Ascending aorta (tissue), 2 donors: ENCODE measurements at places on chromosomes 6 and 20.
A peak's percentile ranks its signal among the peaks of the same experiment; 100 is the strongest.

DNA sequence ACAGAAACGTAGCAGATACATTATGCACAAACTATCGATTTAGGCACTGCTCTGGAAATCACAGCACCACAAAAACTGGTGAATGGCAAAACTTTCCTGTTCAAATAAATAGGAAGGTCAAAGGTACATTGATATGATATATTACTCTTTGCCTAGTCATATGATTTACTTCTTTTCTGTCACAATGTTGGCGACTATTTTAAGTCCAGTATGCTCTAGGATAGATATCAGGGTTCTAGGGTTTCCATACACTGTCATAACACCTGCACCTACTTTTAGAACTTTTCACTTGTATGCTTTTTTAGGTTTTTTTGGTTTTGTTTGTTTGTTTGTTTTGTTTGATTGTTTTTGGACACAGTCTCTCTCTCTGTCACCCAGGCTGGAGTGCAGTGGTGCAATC is 25.0 kb downstream of the KHDC1L start:
- DNase-seq = no peak

GRCh38 chr6:100473182-100473581 is 8.5 kb upstream of the SIM1 start:
- no peak for DNase-seq

GRCh38 chr6:158849899-158850806 is 31.0 kb upstream of the EZR start:
- DNase-seq = no peak

GRCh38 chr20:32672394-32672981 is 1.3 kb downstream of the C20orf203 start:
- DNase-seq = no peak

GRCh38 chr20:43442282-43442880 is 15.3 kb upstream of the SRSF6 start:
- DNase-seq = no peak

DNA sequence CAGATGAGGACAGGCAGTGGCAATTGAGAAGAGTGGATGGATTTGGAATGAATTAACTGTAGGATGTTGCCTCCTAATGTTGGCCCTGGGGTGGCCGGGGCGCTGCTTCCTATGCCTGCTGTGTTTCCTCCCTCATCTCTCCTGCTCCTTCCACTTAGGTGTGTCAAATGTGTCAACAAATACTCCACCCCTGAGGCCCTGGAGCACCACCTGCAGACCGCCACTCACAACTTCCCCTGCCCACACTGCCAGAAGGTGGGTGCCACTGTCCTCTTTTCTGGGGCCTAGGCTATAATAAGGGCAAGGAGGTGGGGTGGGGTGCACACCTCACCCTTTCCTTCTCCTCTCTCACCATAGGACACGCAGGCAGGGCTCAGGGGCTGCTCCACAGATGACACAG is 30.0 kb upstream of the CHMP4B start:
- no peak for DNase-seq

- no peak for DNase-seq
Observed at GRCh38 chr6:113968472-113968871, 2.5 kb downstream of the HDAC2 start.

GRCh38 chr6:86017236-86017635 is 374.6 kb upstream of the SYNCRIP start:
- DNase-seq = no peak

GRCh38 chr6:169398342-169399105 is 144.9 kb upstream of the THBS2 start:
- DNase-seq = no peak

GRCh38 chr6:108730635-108731515 is 117.3 kb upstream of the ARMC2 start:
- peak; percentile 40 for DNase-seq

DNA sequence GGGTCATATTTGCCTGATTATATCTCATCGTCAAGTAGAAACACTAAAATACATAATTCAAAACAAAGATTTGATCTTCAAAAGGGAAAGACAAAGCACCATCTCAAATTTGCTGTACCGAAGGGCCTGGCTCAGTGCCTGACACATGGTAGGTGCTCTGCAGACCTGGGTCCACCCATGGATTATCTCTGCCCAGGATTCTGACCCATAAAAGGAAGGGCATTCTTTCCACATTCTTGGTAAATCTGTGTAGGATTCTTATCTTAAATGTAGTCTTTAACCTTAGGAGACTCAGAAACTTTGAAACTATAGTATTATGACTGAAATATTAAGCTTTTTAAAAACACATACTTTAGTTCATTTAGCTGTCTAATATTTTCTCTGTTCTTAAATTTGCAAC is 274.1 kb upstream of the FLRT3 start:
- DNase-seq = no peak

- DNase-seq = no peak
Observed at GRCh38 chr6:127291495-127291894, 24.8 kb downstream of the RNF146 start.

- no peak for DNase-seq
Observed at GRCh38 chr20:60993433-60994044, 258.5 kb upstream of the CDH4 start.

DNA sequence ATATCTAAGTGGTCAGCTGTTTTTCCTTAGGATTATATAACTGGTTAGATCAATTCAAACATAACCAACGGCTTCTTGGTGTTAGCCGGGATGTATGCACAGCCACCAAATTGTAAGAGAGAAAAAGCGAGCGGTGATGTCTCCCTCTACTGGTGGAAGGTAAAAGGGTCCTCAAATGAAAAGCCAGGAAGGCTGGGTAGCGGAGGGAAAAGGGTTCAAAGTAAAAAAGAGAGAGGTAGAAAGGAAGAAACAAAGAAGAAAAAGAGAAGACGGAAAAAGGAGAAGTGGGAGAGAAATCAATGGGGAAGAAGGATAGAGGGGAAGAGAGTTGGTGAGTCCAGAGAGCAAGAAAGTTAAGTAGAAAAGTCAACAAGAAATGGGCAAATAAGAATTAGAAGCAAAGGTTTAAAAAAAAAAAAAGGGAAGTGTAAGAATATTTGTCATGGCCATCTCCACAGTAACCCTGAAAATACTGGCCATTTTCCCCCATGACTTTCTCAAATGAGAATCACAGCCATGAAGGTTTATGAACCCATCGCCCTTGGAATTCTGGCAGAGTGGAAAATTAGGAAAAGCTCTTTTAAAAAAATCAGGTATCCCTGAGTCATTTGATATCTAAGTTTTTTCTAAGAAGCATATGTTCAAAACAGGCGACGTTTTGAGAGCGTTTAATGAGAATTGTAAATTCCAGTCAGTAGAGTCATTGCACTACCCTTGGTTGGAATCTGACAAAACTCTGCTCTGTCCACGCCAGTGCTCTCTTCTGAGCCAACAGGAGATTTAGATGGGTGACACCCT is 155.6 kb upstream of the SNX9 start:
- peak; percentile 78 for DNase-seq

GRCh38 chr6:31304683-31305082 is 32.8 kb upstream of the HLA-C start:
- DNase-seq = no peak

GRCh38 chr6:20251525-20251924 is 39.3 kb upstream of the MBOAT1 start:
- DNase-seq = no peak

DNA sequence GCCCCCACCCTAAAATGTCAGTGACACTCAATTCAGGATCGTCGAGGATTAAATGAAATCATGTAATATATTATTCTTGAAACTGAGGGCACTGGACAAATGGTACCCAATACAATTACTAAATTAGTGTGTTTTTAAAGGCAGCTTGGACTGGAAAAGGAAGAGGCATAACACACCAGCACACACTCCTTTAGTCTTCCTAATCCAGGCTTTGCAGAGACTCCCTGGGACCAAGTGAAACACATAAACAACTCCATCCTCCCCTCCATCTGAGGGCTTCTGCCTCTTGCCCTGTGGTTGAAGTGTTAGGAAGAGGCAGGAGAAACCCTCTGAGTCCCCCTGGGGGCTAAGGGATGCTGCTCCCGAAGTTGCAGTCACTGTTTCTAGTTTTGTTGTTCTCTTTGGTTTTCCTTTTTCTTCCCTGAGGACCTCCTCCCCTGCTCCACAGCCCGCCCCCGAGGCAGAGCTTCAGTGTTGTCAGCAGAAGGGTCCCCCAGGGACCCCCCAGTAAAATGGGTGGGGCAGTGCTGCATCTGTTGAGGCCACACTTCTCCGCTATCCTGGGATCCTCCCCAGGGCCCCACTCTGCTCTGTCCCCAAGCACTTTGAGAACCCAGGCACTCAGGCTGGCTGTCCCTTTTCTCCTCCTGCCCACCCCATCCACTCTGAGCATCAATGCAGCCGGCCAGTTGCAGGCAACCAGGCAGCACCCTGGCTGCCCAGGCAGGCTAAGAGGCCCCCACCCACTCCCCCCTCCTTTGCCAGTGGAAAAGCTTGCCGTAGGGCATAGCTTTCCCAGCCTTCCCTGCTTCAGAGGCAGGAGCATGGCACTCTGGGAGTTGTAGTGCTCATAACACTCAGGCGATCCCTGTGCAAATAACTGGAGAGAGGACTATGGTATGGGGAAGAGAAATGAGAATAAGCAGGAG is 5.9 kb downstream of the TMEM63B start:
- peak; percentile 70 for DNase-seq

DNA sequence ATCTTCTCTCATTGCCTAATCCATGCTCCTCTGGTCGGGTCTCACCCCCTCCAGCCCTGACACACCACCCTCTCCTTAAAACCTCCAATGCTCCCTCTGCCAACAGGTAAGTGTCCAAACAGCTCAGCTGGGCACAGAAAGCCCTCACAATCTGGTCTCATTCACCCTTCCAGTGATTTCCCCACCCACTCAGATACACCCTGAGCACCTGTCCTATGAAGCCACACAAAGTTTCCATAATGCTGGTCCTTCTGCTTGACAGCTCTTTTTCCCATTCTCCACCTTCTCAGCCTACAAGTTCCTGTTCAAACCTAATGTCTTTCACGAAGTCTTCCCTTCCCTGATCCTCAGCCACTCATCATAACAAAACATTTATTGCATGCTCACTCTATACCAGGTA is 70.1 kb upstream of the MRPS10 start:
- DNase-seq = no peak

GRCh38 chr6:144063744-144064401 is 31.5 kb downstream of the SF3B5 start:
- peak; percentile 91 for DNase-seq
